ENCODE measurements at places on chromosomes 1 and 21.

DNA sequence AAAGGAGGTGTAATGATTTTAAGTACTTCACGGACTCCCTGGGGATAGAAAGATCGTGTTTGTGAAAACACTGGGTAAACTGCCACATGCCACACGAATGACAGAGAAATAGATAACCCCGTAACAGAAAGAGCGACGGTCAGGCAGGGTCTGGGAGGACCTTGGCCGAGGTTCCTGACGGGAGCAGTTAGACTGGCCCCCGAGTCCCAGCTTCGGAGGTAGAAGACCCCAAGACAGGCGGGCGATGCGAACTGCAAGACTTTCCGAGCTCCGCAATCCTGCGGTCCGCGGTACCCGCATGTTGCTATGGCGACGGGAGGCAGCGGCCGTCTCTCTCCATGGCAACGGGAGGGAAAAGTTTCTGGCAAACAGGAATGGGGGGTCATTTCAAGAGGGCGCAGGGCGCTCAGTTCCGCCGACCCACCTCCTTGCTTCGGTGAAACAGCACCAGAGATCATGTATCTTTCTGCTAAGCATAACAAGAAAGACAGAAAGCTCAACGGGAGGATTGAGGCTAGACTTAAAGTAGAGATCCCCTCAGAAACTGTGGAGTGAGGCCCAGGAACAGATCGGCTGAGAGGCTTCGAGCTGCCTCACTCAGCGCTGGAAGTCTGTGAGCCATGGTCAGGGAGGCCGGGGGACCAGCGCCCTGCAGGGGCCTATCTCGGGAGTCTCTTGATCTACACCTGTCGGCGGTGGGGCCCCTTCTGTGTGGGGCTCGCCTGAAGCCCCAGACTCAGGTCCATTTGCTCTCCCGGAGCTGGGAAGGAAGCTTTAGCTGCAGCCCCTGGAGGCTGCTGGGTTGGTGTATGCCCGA lies 685 bp upstream of the SYT6 start:
- no peak for DNase-seq

DNA sequence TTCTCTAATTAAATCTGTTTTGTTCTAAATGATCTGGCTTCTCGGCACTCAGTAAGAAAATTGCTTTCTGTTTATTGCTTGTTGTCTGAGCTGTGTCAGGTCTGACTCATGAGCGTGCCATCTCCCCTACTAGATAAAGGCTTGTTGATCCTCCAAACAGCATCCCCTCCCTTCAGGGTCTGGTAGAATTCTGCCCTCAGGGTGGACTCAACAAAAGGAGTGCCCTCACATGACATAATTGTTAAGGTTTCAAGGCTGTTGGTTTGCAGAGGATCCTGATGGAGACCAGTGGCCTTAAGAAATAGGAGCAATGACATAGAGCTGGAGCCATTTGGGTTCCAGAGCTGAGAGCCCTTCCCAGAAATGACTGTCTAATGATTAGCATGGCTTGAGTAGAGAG lies 36.0 kb upstream of the ATP2B4 start:
- DNase-seq, result no peak

- DNase-seq, result no peak
Observed at GRCh38 chr1:27993241-27993640, 33.5 kb downstream of the XKR8 start.

- no peak for DNase-seq
Observed at GRCh38 chr1:214718724-214719123, 115.7 kb downstream of the CENPF start.

GRCh38 chr1:76959556-76959955 lies 92.3 kb downstream of the ST6GALNAC5 start:
- DNase-seq, result no peak

DNA sequence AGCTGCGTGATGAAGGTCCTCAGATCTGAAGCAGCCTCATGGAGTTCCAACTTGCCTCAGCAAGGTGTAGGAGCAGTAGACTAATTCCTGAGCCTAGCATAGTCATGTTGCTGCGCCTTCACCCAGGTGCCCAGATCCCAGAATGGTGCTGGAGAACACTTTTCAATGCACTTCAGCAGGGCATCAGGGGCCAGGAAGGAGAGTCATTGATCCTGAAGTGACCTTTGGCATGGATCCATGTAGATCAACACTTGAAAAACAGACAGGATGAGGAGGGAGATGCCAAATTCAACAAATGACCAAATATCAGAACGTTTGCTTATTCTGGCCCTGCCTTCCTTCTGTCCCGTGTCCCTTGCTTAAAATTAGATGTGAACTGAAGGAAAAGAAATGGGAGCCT lies 91.9 kb downstream of the LEPR start:
- no peak for DNase-seq

DNA sequence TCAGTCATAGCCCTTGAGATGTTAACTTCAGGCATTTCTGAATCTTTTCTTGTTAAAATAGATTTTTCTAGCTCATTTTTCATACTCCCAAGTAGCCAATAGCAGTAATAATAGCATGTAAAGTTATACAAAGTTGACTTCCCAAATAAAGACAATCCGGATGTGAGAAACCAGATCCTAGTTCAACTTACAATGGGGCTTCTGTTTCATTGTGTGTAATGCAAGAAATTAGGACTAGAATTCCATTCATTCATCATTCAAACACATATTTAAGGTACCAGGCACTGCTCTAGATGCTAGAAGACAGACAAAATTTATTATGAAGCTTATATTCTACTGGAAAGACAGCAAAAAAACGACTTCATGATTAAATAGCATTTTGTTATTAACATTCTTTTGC lies 240.3 kb downstream of the OLFM3 start:
- no peak for DNase-seq

- no peak for DNase-seq
Observed at GRCh38 chr1:171860696-171861095, 19.4 kb downstream of the DNM3 start.

DNA sequence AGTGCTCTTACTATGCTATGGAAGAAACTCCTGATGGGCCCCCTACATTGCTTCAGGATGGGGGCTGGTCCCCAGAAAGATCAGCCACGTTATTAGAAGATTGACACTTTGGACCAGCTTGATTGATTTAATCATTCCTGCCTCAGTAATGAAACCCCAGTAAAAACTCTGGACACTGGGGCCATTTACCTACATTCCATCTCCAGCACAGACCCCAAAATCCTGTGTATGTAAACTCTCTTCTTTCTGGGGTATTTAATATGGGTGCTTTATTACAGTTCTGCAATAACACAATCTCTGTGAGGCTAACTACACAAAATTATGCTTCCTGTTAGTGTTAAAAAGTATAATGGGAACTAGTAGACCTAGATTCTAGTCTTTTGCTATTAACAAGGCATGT lies 96.6 kb downstream of the KCNK1 start:
- no peak for DNase-seq

- peak; percentile 34 for DNase-seq
Observed at GRCh38 chr1:2789986-2790581, 11.4 kb downstream of the TTC34 start.

- DNase-seq, result no peak
Observed at GRCh38 chr1:66431999-66432398, 102.0 kb upstream of the SGIP1 start.

GRCh38 chr1:217004776-217005436 lies 281.7 kb upstream of the ESRRG start:
- no peak for DNase-seq

- no peak for DNase-seq
Observed at GRCh38 chr1:31822766-31823165, 6.9 kb upstream of the SPOCD1 start.

DNA sequence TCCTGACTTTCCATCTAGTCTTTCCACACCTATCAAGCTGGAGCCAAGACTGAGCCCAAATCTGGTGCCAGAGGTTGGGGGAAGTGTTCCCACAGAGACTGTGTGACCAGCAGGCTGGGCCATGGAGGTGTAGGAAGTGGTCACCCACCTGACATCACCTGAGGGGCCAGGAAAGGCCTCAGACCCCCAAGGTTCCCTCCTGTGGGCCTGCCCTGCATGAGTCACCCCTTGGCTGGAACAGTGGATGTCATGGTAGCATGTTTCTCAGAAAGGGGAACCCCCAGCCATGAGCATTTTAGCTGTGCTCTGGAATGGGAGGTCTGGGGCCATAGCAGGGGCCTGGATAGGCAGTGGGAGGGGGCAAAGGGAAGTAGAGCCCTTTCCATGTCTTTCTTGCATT lies 5.7 kb upstream of the TNFRSF8 start:
- DNase-seq, result no peak

- no peak for DNase-seq
Observed at GRCh38 chr1:233442026-233442780, 114.7 kb downstream of the MAP3K21 start.

DNA sequence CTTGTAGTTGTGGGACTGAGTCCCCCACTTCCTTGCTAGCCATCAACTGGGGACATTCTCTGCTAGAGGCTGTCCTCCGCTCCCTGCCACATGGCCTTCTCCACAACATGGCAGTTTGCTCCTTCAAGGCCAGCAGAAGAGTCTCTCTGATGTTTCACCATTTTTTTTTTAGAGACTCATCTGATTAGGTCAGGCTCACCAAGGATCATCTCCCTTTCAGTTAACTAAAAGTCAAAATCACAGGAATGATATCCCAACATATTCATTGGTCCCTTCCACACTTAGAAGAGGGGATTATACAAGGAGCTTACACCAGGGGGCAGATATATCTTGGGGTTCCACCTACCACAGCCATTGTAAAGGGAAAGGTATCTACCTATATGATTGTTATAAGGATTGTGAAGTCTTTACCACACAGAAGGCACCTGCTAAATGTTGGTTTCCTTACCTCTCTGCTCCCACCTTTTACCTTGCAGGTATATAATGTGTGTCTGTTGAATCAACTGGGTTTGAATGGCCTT lies 23.3 kb downstream of the RIMKLA start:
- no peak for DNase-seq

DNA sequence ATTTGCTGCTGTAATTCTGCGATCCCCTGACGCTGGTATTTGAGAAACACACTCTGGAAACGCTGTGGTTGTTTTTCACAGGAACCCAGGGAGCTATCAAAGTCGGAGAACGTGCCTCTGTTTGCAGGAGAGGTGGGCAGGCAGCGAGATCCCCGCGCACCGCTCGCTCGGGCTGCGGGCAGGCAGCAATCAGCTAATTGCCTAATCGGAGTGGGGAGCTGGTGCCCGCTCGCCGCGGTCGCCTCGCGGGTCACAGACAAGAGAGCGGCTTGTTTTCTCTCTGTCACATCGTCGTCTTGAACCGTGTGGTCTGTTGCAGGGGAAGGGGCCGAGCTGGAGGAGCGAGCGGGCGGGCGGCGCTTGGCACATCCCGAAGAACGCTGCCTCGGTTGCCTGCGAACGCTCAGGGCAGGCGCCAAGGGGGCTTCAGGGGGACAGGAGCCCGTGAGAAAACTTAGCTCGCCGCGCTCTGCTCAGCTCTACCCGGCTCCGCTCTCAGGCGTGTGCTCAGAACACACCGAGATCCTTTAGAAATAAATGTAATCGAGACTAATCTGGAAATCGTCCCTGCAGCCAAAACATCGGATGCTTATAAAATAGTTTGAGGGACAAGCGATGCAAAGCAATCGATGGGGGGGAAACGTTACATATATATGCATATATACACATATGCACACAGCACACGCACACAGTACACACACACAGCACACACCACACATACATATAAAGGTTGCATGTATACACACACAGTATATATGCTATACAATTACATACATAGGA lies 93.6 kb upstream of the SMYD2 start:
- DNase-seq, result no peak

DNA sequence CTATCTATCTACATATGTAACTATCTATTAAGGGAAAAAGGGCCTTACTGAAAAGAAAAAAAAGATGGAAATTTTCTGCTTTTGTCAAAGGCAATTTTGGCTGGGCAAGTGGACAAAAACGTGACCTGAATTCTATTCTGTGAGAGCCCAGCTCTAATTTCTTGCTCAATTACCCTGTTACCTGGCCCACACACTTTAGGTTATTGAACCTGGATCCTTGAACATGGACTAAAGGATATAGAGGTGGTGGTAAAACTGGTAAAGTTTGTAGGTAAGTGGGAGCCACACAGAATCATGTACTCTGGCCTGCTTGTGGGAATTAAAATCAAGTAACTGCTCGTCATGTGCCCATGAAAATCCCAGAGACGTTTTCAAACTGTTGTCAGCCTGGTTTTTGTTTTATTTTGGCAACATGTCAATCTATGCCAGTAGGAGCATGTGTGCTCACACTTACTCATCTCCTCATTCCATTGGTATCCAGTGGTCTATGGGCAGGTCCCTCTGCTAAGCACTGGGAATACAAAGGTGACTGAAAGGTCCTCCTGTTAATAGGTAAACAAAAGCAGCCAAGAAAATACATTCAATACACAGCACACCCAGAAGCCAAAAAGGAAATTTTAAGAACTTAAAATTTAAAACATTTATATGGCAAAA lies 113.7 kb upstream of the WARS2 start:
- no peak for DNase-seq
